ENCODE measurements at places on chromosomes 2 and 18. TPM values are rescaled to one million over a fixed set of nuclear protein-coding genes. Genes with fewer than 3 reads are reported as not detected.
A peak's percentile ranks its signal among the peaks of the same experiment; 100 is the strongest.

The DYSF gene
- not detected for total RNA-seq

The PRKAG3 gene
- total RNA-seq, result not detected

The UGT1A3 gene
- not detected for total RNA-seq

The SNRNP27 gene
- 67.5 TPM for total RNA-seq

- no peak for DNase-seq
These were observed 590.7 kb downstream of the FBXO15 start for GRCh38 chr18:73556904-73557303.

- no peak for DNase-seq
These were observed 13.7 kb upstream of the ECEL1 start for GRCh38 chr2:232501331-232501771.

GRCh38 chr2:170143045-170143717 lies 34.8 kb upstream of the MYO3B start:
- DNase-seq, result no peak

- no peak for DNase-seq
These were observed 189.6 kb downstream of the MIB1 start for GRCh38 chr18:21930177-21930576.

GRCh38 chr2:100527440-100528015 lies 35.3 kb upstream of the PDCL3 start:
- no peak for DNase-seq

- peak; percentile 85 for DNase-seq
These were observed 40.1 kb downstream of the ODC1 start for GRCh38 chr2:10407841-10408648.

GRCh38 chr2:137249463-137250130 lies 484.3 kb downstream of the THSD7B start:
- no peak for DNase-seq

- DNase-seq, result no peak
These were observed 181.1 kb upstream of the DPP10 start for GRCh38 chr2:114261366-114261765.

GRCh38 chr2:14720319-14720718 lies 87.8 kb downstream of the LRATD1 start:
- no peak for DNase-seq

- DNase-seq, result no peak
These were observed 29.0 kb upstream of the CATIP start for GRCh38 chr2:218327451-218328210.

GRCh38 chr2:5250482-5250881 lies 441.7 kb upstream of the SOX11 start:
- DNase-seq, result no peak

GRCh38 chr2:51511002-51511401 lies 479.1 kb upstream of the NRXN1 start:
- no peak for DNase-seq

DNA sequence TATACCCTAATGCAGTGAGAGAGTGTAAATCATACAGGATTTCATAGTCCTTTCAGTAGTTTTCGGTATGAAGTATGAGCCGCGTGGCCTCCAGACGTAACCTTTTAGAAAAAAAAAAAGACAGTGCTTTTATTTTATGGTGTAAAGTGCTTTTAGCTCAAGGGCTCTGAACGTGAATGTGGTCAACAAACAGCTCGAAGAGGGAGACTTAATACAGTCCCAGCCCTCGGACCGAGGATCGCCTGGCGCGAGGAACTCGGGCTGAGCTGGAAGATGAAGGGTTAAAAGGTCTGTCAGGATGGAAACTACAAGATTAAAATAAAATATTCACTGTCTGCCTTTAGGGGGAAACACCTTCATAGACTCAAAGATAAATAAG lies 4.0 kb upstream of the BCL11A start:
- no peak for DNase-seq

DNA sequence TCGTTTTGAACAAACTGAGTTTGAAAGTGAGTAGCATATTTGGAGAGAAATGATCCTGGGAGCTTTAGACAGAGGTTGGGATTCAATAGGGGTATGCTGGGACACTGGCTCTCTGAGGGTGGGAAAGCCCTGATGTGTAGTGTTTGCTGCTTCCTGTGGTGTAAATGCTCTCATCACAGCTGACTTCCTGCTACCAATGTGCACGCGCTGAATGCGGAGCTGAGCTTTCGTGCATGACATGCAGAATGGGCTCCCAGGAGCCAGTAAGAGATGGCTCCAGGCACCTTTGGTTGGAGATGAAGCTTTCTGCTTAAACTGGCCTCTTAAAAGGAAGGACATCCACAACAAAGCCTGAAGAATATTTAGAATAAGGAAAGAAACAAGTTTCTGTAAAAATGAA lies 224.1 kb upstream of the CCDC150 start:
- peak; percentile 24 for DNase-seq

Data from activated CD4-positive, alpha-beta memory T cell treated with anti-CD3 and anti-CD28 coated beads for 36 hours (primary cell).